Activated CD4-positive, alpha-beta T cell treated with anti-CD3 and anti-CD28 coated beads, Interleukin-2, amount 10 ng/mL, durations not matched to agents 24 days and 14 days (primary cell): ENCODE measurements at places on chromosomes 1 and 21. TPM values are rescaled to one million over a fixed set of nuclear protein-coding genes. Genes with fewer than 3 reads are reported as not detected.

ZNF695 gene
- total RNA-seq, result 0.65 and 0.95 TPM in 2 replicates

ANKRD65 gene
- total RNA-seq, result not detected in 2 replicates

DNA sequence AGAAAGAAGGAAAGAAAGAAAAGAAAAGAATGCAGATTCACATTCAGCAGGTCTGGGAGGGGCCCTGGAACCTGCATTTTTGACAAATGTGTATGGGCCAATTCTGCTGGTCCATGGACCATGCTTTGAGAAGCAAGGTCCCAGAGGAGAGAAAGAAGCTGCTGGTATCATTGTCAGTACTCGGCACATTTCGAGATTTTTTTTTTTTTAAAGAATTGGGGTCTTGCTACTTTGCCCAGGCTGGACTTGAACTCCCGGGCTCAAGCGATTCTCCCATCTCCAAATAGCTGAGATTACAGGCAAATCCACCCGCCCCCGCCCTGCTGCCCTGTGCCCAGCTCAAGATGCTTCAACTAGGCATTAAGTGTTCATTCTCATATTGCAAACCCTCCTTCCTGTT is 13.6 kb upstream of the DISP3 start:
- H3K27me3 ChIP-seq, result peaks cover 3% of the 10 kb centered on the region
- H3K27ac ChIP-seq, result no peak overlapping the region
- H3K4me1 ChIP-seq, result no peaks in the 10 kb centered on the region

DNA sequence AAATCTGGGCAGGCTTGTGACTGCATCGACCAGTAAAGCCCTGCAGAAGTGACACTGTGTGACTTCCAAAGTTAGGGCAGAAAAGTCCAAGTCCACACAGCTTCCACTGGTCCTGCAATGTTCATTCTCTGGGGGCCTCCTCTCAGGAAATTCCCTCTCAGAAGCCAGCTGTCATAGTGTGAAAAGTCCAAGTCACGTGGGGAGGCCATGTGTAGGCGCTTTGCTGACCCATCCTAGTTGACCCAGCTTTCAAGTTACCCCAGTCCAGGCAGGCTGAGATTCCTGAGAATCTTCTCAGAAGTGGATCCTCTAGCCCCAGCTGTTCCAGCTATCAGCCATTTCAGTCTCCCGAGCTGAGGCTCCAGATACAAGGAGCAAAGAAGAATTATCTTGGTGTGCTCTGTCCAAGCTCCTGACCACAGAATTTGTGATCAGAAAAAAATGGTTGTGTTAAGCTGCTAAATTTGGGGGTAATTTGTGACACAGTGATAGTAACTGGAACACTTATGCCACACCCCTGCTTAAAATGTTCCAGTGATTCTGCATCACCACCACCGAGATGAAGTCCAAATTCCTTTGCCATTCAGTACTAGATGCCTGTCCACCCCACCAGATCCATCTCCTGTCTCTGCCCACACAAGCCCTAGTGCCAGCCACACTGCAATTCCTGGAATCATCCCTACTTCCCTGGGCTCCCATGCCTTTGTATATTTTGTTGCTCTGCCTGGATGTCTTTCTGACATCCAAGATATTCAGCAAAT is 2.5 kb upstream of the STUM start:
- no peak overlapping the region for H3K4me3 ChIP-seq
- H3K36me3 ChIP-seq, result no peaks in the 10 kb centered on the region
- DNase-seq, result no peak
- H3K4me1 ChIP-seq, result peaks cover 9% of the 10 kb centered on the region
- peaks cover 47% of the 10 kb centered on the region for H3K27me3 ChIP-seq
- no peak overlapping the region for H3K27ac ChIP-seq

GRCh38 chr1:209103092-209103491 is 480.4 kb upstream of the CAMK1G start:
- no peaks in the 10 kb centered on the region for H3K36me3 ChIP-seq
- no peak overlapping the region for H3K4me3 ChIP-seq
- H3K27me3 ChIP-seq, result no peaks in the 10 kb centered on the region
- H3K4me1 ChIP-seq, result no peaks in the 10 kb centered on the region

DNA sequence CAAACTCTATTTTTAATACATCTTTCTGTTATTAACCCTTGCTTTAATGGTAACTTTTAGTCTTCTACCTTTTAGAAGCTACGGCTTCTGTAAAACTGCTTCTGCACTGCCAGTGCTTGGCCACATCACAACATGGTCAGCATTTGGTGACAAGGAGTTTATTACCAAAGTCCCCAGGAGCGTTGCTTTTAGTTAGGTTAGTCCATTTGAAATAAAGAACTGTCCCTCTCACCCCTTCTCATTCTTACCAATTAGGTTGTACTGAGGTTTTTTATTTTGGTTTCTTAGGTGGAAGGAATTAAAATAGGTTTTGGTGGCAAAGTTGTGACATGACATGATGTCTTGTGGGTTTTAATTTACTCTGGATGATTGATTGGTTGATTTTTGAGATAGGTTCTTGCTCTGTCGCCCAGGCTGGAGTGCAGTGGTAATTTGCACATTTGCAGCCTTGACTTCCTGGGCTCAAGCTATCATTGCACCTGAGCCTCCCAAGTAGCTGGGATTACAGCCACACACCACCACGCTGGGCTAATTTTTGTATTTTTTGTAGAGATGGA is 39.2 kb downstream of the SPEN start:
- no peaks in the 10 kb centered on the region for H3K27me3 ChIP-seq
- peaks cover 24% of the 10 kb centered on the region for H3K36me3 ChIP-seq
- peaks cover 31% of the 10 kb centered on the region for H3K4me1 ChIP-seq
- no peak for DNase-seq
